Activated CD8-positive, alpha-beta T cell treated with anti-CD3 and anti-CD28 coated beads for 36 hours (primary cell): ENCODE measurements at places on chromosomes 1 and 21. TPM values are rescaled to one million over a fixed set of nuclear protein-coding genes. Genes with fewer than 3 reads are reported as not detected.

- no peaks in the 10 kb centered on the region for H3K36me3 ChIP-seq
- no peak overlapping the region for H3K4me3 ChIP-seq
- H3K27ac ChIP-seq = no peak overlapping the region
- H3K27me3 ChIP-seq = no peaks in the 10 kb centered on the region
- peaks cover 2% of the 10 kb centered on the region for H3K4me1 ChIP-seq
- no peak for DNase-seq
Observed at GRCh38 chr21:34235514-34235913, 128.3 kb upstream of the KCNE2 start.

- no peaks in the 10 kb centered on the region for H3K4me1 ChIP-seq
- no peaks in the 10 kb centered on the region for H3K27me3 ChIP-seq
- DNase-seq = no peak
- H3K27ac ChIP-seq = no peak overlapping the region
Observed at GRCh38 chr21:42032266-42032665, 22.1 kb upstream of the ZBTB21 start.

Gene TMPRSS2
- not detected for total RNA-seq

GRCh38 chr1:203112475-203112874 is 15.1 kb upstream of the ADORA1 start:
- no peak overlapping the region for H3K27ac ChIP-seq
- no peak for DNase-seq
- H3K27me3 ChIP-seq = peaks cover 39% of the 10 kb centered on the region

Gene TINAGL1
- total RNA-seq = not detected

- no peak for DNase-seq
- H3K27ac ChIP-seq = no peak overlapping the region
Observed at GRCh38 chr1:25051504-25051903, 121.4 kb upstream of the RUNX3 start.

Gene FAM151A
- not detected for total RNA-seq

DNA sequence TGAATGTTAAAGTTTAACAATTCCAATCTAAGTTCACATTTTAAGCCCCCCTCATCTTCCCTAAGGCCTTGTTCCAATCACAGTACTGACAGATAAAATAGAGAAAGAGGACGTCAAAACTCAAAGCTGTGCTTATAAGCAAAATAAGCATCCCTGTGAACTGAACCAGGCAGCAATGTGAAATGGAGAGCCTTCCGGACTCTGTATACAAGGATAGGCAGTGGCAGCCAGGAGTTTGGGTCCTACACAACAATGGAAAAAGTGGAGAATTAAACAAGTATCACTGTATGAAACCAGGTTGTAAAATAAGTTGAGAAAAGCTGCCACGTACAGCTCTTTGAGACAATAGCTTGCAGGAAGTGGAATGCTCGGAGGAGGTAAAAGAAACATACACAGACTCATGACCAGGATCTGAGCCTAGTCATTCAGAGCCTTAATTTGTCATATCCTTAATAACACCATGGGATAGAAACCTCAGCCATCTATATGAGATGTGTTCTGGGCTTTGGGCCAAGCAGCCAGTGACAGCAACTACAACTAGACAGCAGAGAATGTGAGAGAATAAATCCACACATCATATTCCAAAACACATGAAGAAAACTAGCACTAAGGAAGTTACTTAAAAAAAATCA is 55.2 kb upstream of the PALMD start:
- DNase-seq = no peak
- no peaks in the 10 kb centered on the region for H3K4me1 ChIP-seq
- no peak overlapping the region for H3K27ac ChIP-seq
- no peak overlapping the region for H3K4me3 ChIP-seq

- H3K27me3 ChIP-seq = peaks cover 36% of the 10 kb centered on the region
- no peak overlapping the region for H3K4me3 ChIP-seq
- DNase-seq = no peak
- H3K4me1 ChIP-seq = peaks cover 3% of the 10 kb centered on the region
Observed at GRCh38 chr1:47979724-47980123, 17.5 kb downstream of the TRABD2B start.

DNA sequence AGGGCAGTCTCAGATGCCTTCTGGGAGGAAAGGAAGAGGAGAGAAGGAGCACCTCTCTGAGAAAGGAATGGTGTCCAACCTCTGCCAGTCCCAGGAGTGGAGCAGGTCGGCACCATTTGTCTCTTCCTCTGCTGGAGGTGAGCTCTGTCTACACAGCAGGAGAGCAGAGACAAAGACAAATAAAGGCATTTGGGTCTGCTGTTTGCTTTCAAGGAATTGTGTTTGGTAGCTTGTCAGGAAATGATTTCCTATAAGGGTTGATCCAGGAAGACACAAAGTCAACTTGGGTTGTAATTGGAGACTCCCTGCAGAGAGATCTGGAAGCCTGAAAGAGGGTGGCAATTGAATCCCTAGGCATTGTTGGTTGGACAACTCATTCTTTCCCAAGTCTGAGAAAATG is 34.5 kb upstream of the PLXNA2 start:
- DNase-seq = no peak
- H3K27ac ChIP-seq = no peak overlapping the region
- H3K36me3 ChIP-seq = no peaks in the 10 kb centered on the region
- H3K4me1 ChIP-seq = no peaks in the 10 kb centered on the region
- no peak overlapping the region for H3K4me3 ChIP-seq
